Sciatic nerve (tissue), 2 donors: ENCODE measurements at places on chromosomes 5 and 9.

DNA sequence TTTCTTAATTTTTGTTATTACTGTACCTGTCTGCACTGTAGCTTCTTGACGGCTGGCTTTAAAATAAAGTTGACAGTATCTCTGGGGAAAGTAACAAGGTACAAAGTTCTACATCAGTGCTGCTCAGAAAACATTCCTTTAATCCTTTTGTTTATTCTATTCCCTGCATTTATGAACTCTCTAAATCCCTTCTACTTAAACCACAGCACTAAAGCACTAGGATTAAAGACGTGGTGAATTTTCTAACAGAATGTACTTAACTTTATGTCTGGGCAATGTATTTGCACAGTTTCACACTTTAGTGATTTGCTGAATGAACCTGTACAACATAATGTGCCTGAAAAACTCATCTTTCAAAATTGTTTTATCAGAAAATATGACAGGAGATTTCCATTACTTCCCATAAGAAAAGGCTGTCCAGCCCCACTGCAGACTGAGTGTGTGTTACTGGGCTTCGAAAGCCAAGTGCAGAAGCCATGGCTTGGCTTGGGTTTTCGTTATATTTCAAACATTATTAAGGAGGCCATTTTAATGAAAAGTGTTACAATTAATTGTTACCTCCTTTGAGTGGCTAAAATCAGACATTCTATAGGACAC lies 43.8 kb downstream of the LHFPL2 start:
- DNase-seq = no peak

DNA sequence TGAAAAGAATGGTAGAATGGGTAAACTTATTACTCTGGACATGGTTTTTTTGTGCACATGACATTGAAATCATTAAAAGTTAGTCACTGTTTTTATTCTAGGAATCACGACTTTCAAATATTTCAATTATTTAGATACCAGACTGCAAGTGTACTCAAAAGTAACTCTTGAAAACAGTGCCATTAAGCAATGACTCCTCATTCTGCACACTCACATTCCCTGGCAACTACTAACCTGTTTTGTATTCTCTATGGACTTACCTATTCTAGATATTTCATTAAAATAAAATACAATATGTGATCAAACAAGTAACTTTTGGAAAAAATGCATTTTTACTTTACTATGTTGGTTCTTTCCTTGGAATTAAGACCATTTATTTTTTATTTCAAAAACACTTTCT lies 607.0 kb downstream of the PDE4D start:
- DNase-seq = no peak

DNA sequence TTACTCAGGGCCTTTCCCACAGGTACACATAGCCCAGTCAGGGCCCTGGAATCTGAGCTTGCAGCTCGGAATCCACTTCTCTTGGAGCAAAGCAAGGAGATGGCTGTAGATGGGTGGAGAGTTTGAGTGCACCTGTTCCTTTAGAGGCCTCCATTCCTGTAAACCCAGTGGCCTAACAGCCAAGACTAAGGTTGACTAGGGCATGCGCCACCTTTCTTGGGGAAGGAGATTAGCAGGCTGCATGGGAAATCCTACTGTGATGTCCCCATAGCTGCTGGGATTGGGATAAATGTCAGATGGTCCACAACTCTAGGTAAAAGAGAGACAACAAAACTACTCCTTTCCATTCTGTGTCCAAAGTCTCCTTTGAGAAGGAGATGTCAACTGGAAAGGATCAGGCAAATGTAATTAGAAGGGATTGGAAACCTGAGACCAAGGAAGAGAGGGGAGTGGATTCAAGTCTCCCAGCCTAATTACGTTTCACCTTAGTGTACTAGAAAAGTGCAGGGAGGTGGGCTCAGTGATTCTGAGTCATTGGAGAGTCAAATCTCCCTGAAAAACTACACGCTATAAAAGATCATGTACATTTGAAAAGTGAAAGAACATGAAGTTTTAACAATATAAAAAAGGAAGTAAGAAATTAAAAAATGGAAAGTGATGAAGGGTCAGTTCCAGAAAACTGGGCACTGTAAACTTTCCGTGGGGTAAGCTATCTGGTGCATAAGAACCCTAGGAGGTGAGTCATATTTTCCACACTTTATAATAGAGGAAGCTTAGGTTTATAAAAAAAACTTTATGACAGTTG lies 104.2 kb downstream of the SEC61B start:
- no peak for DNase-seq

DNA sequence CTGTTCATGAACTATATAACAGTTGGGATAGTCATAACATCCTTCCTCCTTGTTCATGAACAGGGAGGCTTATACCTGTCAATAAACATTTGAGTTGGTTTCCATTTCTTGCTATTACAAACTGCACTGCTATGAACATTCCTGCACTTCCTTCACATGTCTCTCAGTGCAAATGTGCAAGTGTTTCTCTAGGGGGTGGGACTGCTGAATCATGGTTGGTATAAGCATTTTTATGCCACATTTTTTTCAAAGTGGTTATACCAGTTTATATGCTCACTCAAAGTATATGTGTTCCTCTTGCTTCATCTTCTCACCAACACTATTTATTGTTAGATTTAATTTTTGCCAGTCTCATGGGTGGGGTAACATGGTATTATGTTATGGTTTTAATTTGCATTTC lies 25.8 kb upstream of the TPD52L3 start:
- no peak for DNase-seq

DNA sequence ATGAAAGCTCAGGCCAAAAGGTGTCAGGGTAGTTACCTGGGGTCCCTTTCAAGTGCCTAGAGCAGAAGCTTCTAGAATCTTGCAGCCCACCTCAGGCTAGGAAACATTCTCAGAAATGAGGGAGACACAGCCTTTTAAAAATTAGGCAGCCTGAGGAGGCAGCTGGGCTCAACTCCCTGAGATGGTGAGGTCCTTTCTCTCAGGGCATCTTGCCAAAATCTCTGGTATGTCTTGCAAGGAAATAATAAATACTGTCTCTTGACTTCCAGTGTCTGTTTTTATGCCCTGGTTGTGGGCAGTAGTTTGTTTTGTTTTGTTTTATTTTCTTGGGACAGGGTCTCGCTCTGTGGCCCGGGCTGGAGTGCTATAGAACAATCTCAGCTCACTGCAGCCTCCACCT lies 100.9 kb upstream of the APC start:
- no peak for DNase-seq

GRCh38 chr9:8429768-8430167 lies 630.2 kb upstream of the DMAC1 start:
- no peak for DNase-seq

GRCh38 chr5:136012041-136012804 lies 16.6 kb upstream of the TGFBI start:
- no peak for DNase-seq

DNA sequence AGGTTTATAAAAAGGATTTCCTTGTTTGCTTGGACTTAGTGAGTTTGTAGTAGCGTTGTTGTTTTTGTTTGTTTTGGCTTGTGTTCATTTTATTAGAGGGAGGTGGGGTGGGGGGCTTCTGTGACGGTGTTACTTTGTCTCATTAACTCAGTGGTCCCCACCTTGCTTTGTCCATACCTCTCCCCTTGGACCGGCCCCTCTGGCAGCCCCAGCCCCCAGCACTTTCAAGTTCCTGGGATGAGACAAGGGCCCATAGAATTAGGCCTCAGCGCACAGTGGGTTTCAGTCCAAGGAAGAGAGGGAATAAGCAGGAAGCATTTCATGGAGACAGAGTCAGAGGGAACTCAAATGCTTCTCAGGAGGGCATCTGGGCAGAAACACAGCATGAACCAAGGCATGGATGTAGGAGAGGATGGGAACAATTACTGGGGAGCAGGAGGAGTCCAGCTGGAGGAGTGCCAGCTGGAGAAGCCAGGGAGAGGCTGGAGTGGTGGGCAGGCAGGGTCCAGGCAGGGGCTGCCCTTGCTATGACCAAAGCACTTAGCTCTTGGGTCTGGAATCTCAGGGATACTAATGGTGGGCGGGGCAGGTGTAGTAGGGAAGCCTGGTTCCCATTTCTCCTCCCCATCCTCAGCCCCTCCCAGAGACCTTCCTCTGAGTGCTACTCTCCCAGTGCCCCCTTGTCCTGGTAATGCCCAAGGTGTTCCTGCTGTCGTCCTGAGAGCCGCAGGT lies 23.5 kb upstream of the ENHO start:
- no peak for DNase-seq

GRCh38 chr5:133321833-133322420 lies 270.1 kb downstream of the HSPA4 start:
- DNase-seq = no peak

DNA sequence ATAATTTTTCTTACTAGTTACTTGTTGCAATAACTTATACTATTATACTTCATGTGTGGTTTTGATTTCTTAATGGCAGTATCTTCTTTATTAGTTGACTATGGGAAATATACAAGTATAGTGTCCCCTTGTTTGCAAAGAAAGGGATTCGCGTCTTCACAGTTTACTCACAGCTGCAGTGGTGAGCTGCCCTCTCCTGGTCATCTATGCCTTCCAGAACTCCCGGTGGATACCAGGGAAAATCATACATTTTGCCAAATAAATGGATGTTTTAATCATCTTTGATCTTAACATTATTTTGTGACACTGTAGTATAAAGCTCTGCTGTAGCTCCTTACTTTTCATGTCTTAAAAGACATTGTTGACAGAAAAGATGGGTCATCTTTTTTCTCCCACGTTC lies 142.0 kb downstream of the ZCCHC7 start:
- DNase-seq = no peak

DNA sequence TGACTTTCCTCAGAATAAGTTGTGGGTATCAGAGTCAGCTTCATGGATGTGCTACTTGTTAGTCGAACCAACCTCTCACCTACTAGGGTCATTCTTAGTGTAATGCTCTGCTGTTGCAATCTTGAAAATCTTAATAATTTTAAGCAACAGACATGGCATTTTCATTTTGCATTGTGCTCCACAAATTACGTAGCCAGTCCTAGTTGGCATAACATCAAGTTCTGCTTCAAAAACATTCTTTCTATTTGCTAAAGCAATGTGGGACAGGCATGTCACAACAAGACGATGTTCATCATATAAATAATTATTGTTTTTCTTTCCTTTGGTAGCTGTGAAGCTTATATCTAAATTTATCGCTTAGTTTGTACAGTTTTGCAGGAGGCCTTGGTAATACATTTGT lies 39.3 kb upstream of the CDH12 start:
- DNase-seq = no peak

DNA sequence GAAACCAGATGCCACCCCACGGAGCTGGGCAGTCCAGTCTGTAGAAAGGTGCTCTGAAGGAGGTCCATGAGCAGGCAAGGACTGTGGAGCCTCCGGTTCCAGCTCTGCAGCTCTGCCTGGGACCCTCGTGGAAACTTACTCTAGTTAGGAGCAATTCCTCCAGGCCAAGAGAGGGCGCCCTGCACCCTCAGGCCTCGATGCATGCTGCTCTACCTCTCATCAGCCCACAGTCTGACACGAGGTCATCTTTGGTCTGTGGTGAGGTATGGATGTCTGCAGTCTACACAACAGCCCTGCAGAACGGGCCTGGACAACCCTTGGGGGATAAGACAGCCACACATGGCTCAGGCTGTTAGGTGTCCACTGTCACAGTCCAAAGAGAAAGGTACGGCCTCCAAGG lies 50.6 kb upstream of the UBTD2 start:
- DNase-seq = no peak

- peak; percentile 80 for DNase-seq
These were observed 89.8 kb upstream of the COL5A1 start for GRCh38 chr9:134551644-134552348.

GRCh38 chr5:33417632-33418031 lies 23.1 kb upstream of the TARS1 start:
- DNase-seq = no peak
